ENCODE measurements at places on chromosomes 2 and 18.

DNA sequence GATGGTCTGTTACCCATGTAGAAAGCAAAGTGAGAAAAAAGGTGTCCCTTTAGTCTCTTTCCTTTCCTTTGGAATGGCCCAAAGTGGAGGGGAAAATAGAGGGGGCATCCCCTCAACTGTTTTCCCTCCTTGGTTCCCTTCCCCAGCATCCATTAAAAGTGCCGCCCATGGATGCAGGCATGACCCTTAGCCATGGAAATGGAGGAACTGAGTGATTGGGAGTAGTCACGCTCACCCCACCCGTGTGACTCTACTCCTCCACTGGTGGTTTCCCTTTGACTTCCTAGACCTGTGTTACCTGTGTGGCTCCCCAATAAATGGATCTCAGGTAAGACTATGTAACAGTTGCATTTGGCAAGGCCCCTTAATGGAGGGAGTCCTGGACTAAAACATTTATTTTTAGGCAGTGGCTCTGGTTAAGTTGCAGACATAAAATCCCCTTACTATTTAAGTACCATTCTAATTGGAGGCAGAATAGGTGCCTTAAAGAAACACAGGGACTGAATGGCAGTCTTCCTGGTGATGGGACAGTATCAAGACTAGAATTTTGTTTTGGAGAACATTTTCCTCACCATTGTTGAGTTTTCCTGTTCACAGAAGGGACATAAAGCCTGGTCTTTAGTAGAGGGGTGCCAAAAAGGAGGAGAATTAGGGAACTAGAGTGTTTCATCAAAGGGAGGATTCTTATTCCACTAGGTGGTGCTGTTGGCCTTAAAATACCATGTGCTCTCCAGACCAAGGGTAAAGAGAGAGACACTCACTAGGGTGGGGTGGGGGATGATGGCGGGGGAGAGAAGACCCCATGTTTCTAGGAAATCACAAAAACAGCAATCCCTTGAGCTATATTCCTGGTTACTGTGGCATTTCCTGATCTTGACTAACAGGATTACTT is 25.7 kb upstream of the PLA2R1 start:
- DNase-seq = no peak

GRCh38 chr2:121735518-121736074 is 1.1 kb downstream of the NIFK start:
- DNase-seq = no peak

DNA sequence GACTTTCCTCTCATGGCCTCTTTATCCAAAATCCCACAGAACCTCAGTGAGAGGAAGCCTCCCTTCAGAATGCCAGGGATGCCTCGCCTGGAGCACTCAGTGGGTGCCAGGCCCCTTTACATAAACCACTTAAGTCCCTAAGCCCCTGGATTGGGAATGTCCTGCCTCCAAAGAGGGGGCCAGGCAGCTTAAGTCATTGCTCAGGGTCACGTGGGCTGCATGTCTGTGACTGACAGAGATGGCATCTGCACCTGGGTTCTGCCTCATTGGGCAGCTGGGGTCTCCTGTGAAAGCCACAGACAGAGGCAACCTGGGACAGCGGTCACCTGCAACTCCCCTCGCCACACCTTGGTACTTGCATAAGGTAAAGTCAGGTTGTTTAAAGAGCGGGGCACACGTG is 93.5 kb downstream of the MYT1L start:
- DNase-seq = no peak

GRCh38 chr2:46999857-47000678 is 84.5 kb upstream of the MCFD2 start:
- no peak for DNase-seq

GRCh38 chr2:13696601-13697000 is 935.9 kb upstream of the LRATD1 start:
- DNase-seq = no peak

- no peak for DNase-seq
These were observed 176.7 kb downstream of the GLI2 start for GRCh38 chr2:120912101-120912985.

GRCh38 chr2:10253596-10254372 is 48.9 kb upstream of the HPCAL1 start:
- no peak for DNase-seq

GRCh38 chr2:3534251-3534814 is 15.0 kb upstream of the ADI1 start:
- DNase-seq = no peak

DNA sequence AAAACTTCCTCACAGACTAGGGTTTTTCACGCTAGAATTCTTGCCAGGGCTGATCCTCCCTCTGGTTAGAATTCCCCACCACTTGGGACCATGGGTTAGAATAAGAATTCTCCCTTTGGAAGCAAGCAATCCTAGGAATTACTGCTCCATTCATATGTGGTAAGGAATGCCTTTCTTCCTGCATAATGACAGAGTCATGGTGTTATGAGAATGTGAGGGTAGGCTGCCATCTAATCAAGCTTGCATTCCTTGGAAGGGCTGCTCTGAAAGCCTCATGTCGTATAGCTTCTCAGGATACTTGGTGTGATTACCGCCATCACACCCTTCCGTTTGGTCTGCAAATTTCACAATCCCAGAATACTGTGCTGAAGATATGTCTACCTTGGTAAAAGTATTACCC is 1282.4 kb upstream of the PIK3C3 start:
- DNase-seq = no peak

- DNase-seq = no peak
These were observed 997 bp downstream of the BOK start for GRCh38 chr2:241559323-241560161.

DNA sequence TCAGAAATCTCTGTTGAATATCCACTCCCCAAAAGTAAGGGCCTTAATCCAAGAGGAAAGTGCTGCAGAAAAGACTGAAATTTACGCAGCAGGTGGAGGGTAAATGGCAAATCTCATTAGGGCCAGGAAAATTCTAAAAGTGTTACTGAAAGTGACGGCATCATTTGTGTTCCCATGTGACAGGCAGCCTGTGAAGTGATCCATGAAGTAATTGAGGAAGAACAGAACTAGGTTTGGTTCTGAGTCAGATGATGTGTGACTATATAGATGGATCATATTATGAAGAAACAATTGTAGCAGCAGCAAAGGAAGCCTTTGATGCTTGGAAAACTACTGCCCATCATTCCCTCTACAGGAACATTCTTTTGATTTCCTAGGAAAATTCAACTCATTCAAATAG is 401.2 kb downstream of the TGIF1 start:
- no peak for DNase-seq
